ENCODE measurements at places on chromosomes 5 and 9. TPM values are rescaled to one million over a fixed set of nuclear protein-coding genes. Genes with fewer than 3 reads are reported as not detected.
A peak's percentile ranks its signal among the peaks of the same experiment; 100 is the strongest.

DNA sequence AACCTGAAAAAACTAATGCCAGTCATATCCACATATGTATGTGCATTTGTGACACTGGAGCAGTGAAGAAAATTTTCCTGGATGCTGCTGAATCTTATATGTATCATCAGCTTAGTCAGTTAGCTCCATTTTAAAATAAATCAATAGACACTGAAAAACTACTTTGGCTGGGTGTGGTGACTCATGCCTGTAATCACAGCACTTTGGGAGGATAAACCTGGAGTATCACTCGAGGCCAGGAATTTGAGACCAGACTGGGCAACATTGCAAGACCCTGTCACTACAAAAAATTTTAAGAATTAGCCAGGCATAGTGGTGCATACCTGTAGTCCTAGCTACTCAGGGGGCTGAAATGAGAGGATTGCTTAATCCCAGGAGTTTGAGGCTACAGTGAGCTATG is 511.0 kb upstream of the TLE4 start:
- no peak for DNase-seq

GRCh38 chr9:89807101-89807395 is 202.2 kb downstream of the GADD45G start:
- no peak for DNase-seq

DNA sequence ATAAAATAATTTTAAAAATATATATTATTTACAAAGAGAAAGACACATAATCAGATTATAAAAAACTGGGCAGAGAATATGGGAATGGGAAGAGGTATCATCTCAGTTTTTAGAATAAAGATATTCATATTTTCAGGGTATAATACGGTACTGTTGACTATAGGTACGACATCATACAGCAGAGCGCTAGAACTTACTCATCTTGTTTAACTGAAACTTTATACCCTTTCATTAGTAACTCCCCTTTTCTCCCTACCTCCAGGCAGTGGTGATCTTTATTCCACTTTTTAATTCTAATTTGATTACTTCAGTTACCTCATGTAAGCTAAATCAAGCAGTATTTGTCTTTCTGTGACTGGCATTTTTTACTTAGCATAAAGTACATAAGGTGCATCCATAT is 742.1 kb downstream of the MTRR start:
- DNase-seq, result no peak

DNA sequence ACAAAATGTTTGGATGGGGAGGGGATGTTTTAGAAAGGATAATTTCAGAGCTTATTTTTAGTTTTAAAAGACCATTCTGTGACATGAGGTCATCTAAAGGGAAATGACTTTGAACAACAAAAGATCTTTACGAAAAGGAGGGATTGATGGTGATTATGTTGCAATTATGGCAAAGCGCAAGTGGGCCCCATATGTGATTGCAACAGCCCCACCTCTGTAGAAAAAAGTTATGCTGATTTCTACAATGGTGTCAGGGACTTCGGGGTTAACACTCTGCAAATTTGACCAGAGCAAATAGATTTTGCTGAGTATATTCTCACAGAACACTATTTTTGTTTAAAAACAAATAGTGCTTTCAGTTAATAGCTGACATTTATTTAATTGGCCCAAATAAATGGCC is 312.8 kb downstream of the NSG2 start:
- no peak for DNase-seq

DNA sequence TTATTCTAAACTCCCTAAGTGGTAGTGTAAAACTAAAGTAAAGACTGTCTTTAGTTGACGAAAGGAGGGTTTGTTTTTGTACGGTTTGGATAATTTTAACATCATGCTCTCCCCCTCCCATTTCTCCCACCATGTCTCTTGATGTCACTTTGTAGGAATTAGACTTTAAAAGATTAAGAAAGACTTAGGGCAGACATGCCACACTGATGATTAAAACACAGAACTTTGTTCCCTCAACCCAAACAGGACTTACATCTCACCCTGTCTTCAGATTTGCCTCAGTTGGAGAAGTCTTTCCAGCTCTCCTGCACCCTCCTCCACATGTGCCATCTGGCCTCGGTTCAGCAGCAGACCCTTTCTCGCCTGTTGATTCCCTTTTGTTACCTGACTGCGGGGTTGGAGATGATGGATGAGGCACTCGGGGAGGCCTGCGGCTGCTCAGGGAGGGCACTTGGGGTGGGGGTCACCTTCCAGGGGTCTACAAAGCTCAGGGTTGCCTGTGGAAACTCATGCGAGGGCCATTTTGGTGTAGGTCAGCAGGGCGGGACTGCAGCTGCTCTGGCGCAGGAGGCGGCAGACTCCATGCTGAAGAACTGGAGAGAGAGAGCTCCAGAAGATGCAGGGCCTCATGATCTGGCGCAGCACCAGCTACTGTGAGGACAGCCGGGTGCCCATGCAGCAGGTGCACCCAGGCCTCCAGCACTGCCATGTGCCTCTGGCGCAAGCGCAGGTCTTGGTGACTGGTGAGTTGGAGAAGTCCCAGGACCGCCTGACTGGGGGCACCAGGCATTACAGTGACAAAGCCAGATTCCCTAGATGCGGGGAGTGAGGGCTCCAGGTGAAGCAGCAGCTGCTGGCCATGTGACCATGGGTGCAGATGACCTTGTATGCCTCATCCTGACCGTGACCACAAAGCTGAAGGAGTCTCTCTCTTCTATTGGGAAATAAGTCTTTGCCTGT is 24.5 kb upstream of the EXOC3 start:
- DNase-seq, result no peak

- DNase-seq, result no peak
Measured at GRCh38 chr9:95017661-95018060, 291.2 kb downstream of the AOPEP start.

DNA sequence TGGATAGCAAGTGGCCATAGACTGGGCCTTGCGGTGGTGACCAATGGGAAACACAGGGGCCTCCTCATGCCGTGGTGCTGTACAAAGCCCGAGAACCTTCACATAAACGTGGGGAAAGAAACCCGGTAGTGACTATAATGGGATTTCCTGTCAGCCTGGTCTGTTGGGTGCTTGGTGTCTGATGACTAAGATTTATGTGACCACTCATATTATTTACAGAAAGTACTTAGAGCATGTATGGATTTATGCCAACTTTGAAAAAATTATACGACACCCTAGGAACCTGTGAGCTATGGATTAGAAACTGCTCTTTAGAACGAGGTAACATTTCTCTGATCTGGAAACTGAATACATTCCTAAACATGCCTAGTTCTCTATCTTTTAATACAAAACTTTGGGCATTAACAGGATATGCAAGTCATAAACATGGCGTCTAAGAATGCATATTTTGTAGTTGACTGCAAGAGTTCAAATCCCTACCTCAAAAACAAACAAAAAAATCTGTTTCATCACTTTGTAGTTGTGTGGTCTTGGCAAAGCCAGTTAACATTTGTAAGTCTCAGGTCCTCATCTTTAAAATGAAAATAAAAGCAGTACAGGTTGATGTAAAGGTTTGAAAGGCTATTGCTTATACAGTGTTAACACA is 85.4 kb downstream of the TMEM167A start:
- no peak for DNase-seq

The FAM219A gene
- total RNA-seq, result 22.4 TPM

The NPDC1 gene
- total RNA-seq, result 16.3 TPM

The SLC6A18 gene
- not detected for total RNA-seq

The DDX4 gene
- 0.82 TPM for total RNA-seq

The UGT3A2 gene
- total RNA-seq, result 0.41 TPM

The PRKAA1 gene
- total RNA-seq, result 61.1 TPM

The C5orf58 gene
- total RNA-seq, result not detected

GRCh38 chr9:13424204-13424603 is 144.7 kb upstream of the MPDZ start:
- DNase-seq, result no peak

DNA sequence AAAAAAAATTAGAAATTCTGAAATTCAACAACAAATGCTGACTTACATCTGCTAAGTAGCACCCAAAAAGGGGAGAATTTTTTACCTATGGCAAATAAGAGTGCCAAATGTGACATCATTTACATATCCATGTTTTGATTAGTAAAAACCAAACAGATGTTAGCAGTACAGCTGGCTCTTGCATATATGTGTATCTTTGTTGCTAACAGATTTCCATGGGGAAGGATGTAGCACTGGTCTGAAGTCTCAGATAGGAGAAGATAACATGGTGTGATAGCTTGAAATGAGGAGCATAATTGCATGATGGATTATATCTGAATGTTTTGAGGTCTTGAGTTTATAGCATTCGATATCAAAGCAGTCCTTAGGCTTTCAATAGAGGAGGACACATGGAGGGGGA is 17.5 kb downstream of the PIK3R1 start:
- no peak for DNase-seq

GRCh38 chr9:10148796-10149195 is 464.0 kb downstream of the PTPRD start:
- DNase-seq, result no peak

The FOXD4 gene
- 1.2 TPM for total RNA-seq

DNA sequence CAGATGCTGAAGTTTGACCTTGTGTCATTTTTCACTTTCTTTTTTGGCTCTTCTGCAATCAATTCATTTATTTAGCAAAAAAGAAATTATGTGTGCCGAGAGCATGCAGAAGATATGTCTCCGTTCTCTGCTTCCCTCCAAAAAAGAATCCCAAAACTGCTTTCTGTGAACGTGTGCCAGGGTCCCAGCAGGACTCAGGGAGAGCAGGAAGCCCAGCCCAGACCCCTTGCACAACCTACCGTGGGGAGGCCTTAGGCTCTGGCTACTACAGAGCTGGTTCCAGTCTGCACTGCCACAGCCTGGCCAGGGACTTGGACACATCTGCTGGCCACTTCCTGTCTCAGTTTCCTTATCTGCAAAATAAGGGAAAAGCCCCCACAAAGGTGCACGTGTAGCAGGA is 2.4 kb downstream of the FGFR4 start:
- DNase-seq, result no peak

DNA sequence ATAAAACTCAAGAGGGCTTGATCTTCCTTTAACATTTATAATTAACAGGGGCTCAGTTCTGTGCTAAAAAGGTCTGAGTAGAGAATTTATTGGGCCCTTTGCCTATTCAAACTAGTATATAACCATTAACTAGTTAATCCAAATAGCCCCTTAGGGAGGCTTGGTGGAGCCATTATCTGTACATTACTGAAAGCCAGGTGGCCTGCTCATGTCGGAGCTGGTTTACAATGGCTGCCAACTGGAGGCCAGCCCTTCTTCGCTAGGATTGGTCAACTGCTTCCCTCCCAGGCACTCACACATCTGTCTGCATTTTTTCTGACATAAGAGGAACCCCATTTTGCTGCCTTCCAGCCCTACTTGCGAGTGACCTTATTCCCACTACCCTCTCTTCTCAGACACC is 30.4 kb upstream of the NDFIP1 start:
- DNase-seq, result no peak

- DNase-seq, result no peak
Measured at GRCh38 chr9:13001989-13002580, 227.3 kb downstream of the LURAP1L start.

The INSYN2B gene
- 0.82 TPM for total RNA-seq

GRCh38 chr5:82312373-82312856 is 34.3 kb upstream of the RPS23 start:
- DNase-seq, result peak; percentile 56

GRCh38 chr9:137245450-137246421 is 4.6 kb downstream of the TUBB4B start:
- no peak for DNase-seq

Measured in frontal cortex (tissue), 4 donors.